ENCODE measurements at places on chromosomes 13 and 19.

DNA sequence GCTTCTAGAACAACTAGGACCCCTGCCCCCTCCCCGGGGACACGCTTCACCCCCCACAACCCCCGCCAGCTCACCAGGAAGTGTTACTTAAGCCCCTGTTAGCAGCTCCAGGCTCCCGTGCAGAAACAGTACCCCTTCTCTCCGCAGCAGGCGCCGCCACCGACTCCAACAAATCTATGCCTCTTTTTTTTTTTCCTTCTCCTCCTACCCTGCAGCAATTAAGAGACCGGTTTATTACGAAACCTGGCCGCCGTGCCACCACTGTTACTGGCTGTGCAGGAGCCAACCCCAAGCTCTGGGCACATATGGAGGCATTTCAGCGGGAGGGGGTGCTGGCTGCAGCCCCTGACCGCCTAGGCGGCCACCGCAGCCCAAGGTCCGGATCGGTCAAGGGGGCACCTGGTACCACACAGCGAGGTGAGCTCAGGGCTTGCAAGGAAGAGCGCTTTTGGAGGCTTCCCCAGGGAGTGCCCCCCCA, 2.4 kb downstream of the GADD45B start:
- DNase-seq = peak; percentile 74

DNA sequence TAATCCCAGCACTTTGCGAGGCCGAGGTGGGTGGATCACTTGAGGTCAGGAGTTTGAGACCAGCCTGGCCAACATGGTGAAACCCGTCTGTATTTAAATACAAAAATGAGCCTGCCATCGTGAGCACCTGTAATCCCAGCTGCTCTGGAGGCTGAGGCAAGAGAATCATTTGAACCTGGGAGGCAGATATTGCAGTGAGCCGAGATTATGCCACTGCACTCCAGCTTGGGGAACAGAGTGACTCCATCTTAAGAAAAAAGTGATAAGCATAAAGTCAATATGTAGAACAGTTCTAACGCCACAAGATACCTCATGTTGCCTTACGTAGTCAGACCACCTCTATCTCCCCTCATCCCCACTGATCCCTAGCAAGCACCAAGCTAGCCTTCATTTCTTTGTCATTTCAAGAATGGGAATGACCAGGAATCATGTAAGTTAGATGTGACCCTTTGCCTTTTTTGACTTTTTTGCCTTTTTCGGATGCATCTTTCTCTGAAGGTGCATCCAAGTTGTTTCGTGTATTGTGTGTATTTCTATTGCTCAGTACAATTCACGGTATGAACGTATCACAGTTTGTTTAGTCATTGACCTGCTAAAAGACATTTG, 6.4 kb downstream of the RPL21 start:
- no peak for DNase-seq

DNA sequence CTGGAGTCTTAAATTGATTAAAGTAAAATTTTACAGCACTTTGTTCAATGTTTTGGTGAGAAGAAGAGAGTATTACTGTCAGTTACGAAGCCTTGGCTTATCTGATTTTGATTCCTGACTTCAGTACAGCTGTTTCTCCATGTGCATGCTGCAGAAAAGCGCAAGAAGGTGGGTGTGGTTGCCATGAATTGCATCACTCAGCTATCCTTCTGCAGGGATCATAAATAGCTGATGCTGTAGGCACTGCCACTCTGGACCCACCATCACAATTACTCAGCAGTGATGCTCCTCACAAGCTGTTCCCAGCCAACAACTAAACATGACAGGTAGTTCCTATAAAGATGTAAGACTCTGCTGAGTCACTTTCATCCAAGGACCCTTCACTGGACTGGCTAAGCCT, 321.2 kb downstream of the IRS2 start:
- DNase-seq = no peak

DNA sequence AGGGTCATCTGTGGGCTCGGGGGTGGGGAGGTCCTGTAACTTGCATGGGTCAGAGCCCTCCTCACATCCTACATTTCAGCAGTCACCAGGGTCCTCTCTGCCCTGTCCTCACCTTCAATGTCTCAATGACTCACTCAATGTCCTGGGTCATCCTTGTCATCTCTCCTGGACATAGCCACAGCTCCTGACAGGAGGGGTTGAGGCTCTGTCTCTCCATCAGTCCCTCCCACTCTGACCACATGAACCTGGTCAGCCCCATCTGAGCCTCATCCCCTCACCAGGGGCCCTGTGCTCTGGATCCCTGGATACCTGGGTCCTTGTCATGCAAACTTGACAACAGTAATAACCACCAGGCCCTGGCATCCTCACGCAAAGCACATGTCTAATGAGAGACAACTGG, 13.4 kb downstream of the CEACAM21 start:
- no peak for DNase-seq

DNA sequence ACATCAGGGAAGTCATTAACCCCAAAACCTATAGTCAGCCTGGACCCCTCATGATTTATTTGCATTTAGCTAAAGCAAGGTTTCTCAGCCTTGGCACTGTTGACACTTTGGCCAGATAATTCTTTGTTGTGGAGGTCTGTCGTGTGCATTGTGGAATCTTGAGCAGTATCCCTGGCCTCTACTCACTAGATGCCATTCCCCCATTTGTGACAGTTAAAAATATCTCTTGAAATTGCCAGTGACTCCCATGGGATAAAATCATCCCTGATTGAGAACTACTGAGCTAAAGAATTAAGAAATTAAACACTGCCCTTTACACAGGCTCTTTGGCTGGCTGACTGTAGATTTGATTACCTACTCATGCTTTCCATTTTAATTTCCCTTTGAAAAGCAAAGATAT, 102.7 kb downstream of the LMO7 start:
- DNase-seq = no peak
